GM19239 (cell line): ENCODE measurements at places on chromosomes 1 and 21.

GRCh38 chr1:86499987-86500593 is 31.4 kb downstream of the CLCA1 start:
- DNase-seq = no peak

GRCh38 chr1:15042866-15043265 is 110.7 kb upstream of the TMEM51 start:
- DNase-seq = no peak

GRCh38 chr1:211198880-211199279 is 60.3 kb upstream of the RCOR3 start:
- DNase-seq = no peak

- DNase-seq = no peak
These were observed 209.5 kb upstream of the GALNT2 start for GRCh38 chr1:229857585-229857984.

DNA sequence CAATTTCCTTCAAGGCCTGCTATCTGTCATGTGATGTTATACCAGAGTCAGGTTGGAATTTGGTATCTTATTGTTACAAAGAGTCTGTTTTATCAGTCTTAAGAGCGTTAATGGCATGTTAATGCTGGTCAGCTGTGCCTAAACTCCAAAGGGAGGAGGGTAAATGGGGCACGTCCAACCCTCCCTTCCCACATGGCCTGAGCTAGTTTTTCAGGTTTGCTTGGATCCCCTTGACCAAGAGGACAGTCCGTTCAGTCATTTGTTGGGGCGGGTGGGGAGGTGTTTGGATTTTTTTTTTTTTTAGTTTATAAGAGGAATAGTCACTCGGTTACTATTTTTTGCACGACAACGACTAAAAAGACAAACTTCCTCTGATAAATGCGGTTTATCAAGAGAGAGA is 63.8 kb upstream of the LYST start:
- DNase-seq = no peak

DNA sequence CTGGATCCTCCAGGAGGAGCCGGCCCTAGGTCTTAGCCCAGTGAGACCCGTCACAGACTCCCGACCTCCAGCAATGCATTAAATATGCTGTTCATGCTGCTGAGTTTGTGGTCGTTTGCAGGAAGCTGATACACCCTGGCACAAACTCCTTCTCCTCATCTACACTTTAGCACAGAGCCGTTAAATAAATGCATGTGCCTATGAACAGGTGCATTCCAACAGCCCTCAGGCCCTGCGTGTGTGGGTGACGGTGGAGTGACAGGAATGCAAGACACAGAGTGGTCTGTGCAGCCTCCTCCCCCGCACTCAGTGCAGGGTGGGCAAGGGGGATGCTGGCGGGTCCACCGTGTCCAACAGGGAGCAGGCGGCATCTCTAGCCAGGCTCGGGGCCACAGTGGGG is 106.6 kb upstream of the TMPRSS2 start:
- no peak for DNase-seq

- no peak for DNase-seq
These were observed 8.8 kb downstream of the SYF2 start for GRCh38 chr1:25223471-25223870.

GRCh38 chr1:47440599-47441081 is 2.8 kb downstream of the FOXD2 start:
- no peak for DNase-seq
